ENCODE measurements at places on chromosomes 3 and 15.
A peak's percentile ranks its signal among the peaks of the same experiment; 100 is the strongest.

DNA sequence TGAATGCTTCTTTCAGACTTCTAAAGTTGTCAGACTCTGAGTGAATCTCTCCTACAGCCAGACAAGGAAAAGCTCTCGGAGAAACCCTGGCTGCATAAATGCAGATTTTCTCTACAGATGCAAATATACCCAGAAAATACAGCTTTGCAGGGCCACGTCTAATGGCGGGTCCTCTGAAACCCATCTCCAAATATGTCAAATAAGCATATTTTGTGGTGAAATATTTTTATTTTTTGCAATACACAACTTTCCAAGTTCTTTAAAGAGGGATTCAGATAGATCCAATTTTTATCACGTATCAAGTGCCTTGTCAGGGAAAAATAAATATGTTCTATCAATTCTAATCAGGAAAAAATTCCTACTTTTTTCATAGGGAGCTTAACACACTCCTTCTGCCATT is 229.4 kb downstream of the SI start:
- no peak for DNase-seq

GRCh38 chr3:172522871-172523818 is at the start of gene TNFSF10:
TSS of gene TNFSF10 (minus strand) at chr3:172523430. CDS start at chr3:172523384, 46 bp downstream.
- DNase-seq: peak; percentile 84

DNA sequence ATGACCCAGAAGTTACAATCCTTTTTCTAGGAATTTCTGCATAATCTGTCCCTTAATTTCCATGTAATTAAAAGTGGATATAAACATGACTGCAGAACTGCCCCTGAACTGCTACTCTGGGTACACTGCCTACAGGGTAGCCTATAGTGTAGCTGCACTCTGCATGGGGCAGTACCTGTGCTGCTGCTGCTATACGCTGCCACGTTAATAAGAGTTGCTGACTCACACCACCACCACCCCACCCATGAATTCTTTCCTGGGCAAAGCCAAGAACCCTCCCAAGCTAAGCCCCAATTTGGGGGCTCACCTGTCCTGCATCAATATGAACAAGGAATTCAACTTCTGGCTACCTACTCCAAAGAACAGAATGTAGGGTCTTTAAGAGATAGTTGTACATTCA is 13.9 kb downstream of the HDGFL3 start:
- peak; percentile 30 for DNase-seq

- no peak for DNase-seq
Measured at GRCh38 chr15:29669823-29670222, 152.4 kb downstream of the TJP1 start.

GRCh38 chr15:77582763-77583162 is 49.9 kb downstream of the LINGO1 start:
- DNase-seq: no peak
